ENCODE measurements at places on chromosomes 4 and X. TPM values are rescaled to one million over a fixed set of nuclear protein-coding genes. Genes with fewer than 3 reads are reported as not detected.

DNA sequence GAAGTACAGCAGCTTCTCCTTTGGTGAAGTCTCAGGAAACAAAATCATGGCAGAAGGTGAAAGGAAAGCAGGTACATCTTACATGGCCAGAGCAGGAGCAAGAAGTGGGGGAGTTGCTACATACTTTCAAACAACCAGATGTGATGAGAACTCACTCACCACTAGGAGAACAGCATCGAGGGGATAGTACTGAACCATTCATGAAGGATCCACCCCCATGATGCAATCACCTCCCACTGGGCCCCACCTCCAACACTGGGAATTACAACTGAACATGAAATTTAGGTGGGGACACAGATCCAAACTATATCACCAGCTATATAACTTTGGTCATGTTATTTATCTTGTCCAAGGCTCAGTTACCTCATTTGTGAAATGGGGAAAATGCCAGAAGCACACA lies 159.4 kb downstream of the OPHN1 start:
- H3K4me1 ChIP-seq = peaks cover 10% of the 10 kb centered on the region
- DNase-seq = peak; percentile 50
- H3K4me3 ChIP-seq = no peak overlapping the region
- no peak overlapping the region for H3K27ac ChIP-seq
- H3K27me3 ChIP-seq = no peaks in the 10 kb centered on the region
- H3K36me3 ChIP-seq = no peaks in the 10 kb centered on the region

DNA sequence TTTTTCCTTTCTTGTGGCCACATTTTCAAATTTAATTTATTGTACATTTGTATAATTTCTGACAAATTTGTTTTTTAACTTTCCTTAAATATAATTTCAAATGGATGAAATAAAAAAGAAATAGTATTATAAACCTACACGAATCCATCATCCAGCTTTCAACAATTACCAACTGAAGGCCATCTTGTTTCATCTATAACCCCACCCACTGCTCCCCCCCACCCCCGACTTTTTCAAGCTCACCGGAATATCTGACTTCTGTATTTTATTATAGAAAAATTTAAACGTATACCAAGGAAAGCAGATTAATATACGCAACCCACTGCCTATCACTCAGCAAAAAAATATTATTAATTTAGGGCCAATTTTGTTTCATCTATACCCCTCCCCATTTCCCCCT lies 1.1 kb downstream of the MORF4L2 start:
- peak overlapping the region; percentile 60 for H3K4me3 ChIP-seq
- DNase-seq = no peak
- peaks cover 34% of the 10 kb centered on the region for H3K36me3 ChIP-seq
- H3K27ac ChIP-seq = 0 out of 2 replicates have a peak overlapping the region, but pooled peaks have one; percentile 16
- no peaks in the 10 kb centered on the region for H3K27me3 ChIP-seq

- DNase-seq = peak; percentile 73
- H3K36me3 ChIP-seq = 0 out of 2 replicates have a peak, but pooled peaks cover 10% of the 10 kb centered on the region
- no peak overlapping the region for H3K4me3 ChIP-seq
These were observed 260.7 kb upstream of the SFRP2 start for GRCh38 chr4:154049457-154050181.

DNA sequence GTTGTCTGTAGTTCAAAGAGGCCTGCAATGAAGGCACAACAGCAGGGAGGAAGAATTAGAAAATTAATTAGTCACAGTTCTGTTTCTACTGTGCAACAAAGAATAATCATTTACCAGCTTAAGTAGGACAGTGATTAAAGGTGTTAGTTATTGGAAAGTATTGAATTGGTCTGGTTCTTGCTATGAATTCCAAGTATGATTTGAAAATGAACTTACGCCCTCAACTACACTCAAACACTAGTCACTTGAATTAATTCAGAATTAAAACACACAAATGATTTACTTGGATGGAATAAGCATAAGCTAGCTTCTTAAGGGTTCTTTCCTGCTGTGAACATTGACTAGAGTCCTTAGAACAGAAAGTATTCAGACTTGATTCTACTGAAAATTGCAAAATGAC lies 69.9 kb upstream of the EXOC1L start:
- H3K4me1 ChIP-seq = no peaks in the 10 kb centered on the region
- DNase-seq = no peak
- H3K4me3 ChIP-seq = no peak overlapping the region
- H3K27ac ChIP-seq = no peak overlapping the region
- H3K36me3 ChIP-seq = no peaks in the 10 kb centered on the region

GRCh38 chrX:11585174-11585573 lies 80.5 kb downstream of the ARHGAP6 start:
- no peaks in the 10 kb centered on the region for H3K36me3 ChIP-seq
- DNase-seq = no peak
- no peaks in the 10 kb centered on the region for H3K4me1 ChIP-seq
- H3K4me3 ChIP-seq = no peak overlapping the region

DNA sequence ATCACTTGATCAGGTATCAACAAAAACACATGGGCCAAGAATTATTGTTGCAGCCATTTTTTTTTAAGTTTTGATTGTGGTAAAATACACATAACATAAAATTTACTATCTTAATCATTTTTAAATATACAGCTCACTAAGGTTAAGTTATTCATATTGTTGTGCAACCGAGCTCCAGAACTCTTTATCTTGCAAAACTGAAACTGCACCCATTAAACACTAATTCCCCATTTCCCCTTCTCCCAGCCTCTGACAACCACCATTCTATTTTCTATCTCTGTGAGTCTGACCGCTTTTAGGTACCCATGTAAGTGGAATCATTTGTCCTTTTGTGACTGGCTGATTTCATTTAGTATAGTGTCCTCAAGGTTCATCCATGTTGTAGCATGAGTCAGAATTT lies 126.2 kb upstream of the NDP start:
- H3K4me3 ChIP-seq = no peak overlapping the region
- no peak overlapping the region for H3K27ac ChIP-seq
- H3K36me3 ChIP-seq = no peaks in the 10 kb centered on the region
- no peaks in the 10 kb centered on the region for H3K27me3 ChIP-seq

GRCh38 chrX:115297189-115297588 lies 7.7 kb downstream of the LUZP4 start:
- no peak overlapping the region for H3K27ac ChIP-seq
- no peak overlapping the region for H3K4me3 ChIP-seq
- H3K36me3 ChIP-seq = no peaks in the 10 kb centered on the region
- H3K27me3 ChIP-seq = no peaks in the 10 kb centered on the region

GRCh38 chr4:81469781-81470455 lies 1.8 kb downstream of the RASGEF1B start:
- H3K36me3 ChIP-seq = no peaks in the 10 kb centered on the region
- peak overlapping the region; percentile 79 for H3K4me3 ChIP-seq
- H3K4me1 ChIP-seq = peaks cover 25% of the 10 kb centered on the region
- DNase-seq = no peak

- H3K27me3 ChIP-seq = no peaks in the 10 kb centered on the region
- no peak overlapping the region for H3K4me3 ChIP-seq
- no peak overlapping the region for H3K27ac ChIP-seq
- H3K36me3 ChIP-seq = no peaks in the 10 kb centered on the region
- H3K4me1 ChIP-seq = no peaks in the 10 kb centered on the region
- DNase-seq = no peak
These were observed 100.7 kb upstream of the AMOT start for GRCh38 chrX:112941209-112941837.

DNA sequence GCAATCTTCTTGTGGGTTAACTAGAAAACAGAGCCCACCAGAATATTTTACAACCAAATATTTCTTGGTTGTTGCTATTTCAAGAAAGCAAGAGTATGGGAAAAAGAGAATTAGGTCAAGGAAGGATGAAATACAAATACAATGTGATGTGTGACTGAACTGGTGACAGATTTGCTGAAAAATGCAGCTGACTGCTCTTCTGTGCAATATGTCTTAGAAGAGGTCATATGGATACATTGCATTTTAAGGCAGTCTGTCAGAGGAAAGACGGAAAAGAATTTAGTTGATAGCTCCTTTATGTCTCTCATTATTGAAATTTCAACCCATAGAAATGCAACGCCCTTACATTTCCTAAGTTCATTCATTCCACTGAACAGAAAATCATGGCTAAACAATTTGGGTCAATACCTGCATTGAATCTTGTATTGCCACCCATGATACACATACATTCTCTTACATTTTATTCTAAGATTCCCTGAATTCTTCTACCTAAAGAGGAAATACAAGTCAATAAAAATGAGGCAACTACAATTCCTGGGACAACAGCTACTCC lies 423.1 kb downstream of the ADAM29 start:
- H3K27me3 ChIP-seq = no peaks in the 10 kb centered on the region
- H3K4me1 ChIP-seq = no peaks in the 10 kb centered on the region
- DNase-seq = no peak
- no peaks in the 10 kb centered on the region for H3K36me3 ChIP-seq

- H3K4me3 ChIP-seq = no peak overlapping the region
- H3K27ac ChIP-seq = no peak overlapping the region
- peak; percentile 66 for DNase-seq
- no peaks in the 10 kb centered on the region for H3K4me1 ChIP-seq
- H3K27me3 ChIP-seq = no peaks in the 10 kb centered on the region
These were observed 26.0 kb downstream of the AMTN start for GRCh38 chr4:70544279-70544868.

GRCh38 chr4:48960988-48961635 lies 25.0 kb upstream of the CWH43 start:
- H3K27me3 ChIP-seq = no peaks in the 10 kb centered on the region
- H3K4me1 ChIP-seq = peaks cover 7% of the 10 kb centered on the region
- no peak for DNase-seq
- no peak overlapping the region for H3K4me3 ChIP-seq
- H3K36me3 ChIP-seq = no peaks in the 10 kb centered on the region

Gene PFKFB1
- polyA plus RNA-seq = not detected

Gene DAPP1
- not detected for polyA plus RNA-seq

Gene SSX1
- polyA plus RNA-seq = not detected

Gene TRIM75
- not detected for polyA plus RNA-seq

All from GM23338 (cell line).